ENCODE measurements at places on chromosomes 4 and X.

DNA sequence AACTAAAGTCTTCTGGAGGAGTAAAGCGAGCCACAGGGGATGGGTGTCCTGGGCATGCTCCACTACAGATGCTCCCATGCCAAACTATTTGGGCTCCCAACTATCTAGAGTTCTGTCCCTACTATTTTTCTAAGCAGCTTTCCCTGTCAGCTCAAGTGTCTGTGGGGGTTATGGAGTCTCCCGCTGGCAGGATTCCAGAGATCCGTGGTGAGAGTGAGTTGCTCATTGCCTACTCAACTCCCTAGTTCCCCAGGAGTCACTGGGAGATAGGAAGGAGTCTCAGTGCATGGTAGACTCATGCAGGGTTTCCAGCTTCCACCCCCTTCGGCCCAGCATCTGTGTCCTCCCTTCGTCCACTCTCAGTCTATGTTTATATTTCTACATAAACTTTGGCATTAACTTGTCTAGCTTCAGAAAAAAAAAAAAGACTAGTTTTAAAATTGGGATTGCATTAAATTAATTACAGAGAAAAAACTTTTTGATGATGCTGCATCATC, 55.1 kb upstream of the INPP4B start:
- no peaks in the 10 kb centered on the region for H3K4me1 ChIP-seq
- no peak overlapping the region for H3K27ac ChIP-seq
- no peak for DNase-seq
- H3K36me3 ChIP-seq, result no peaks in the 10 kb centered on the region
- no peaks in the 10 kb centered on the region for H3K27me3 ChIP-seq
- H3K4me3 ChIP-seq, result no peak overlapping the region

- no peak overlapping the region for H3K4me3 ChIP-seq
- H3K4me1 ChIP-seq, result peaks cover 11% of the 10 kb centered on the region
- no peak for DNase-seq
- H3K27ac ChIP-seq, result no peak overlapping the region
- H3K36me3 ChIP-seq, result no peaks in the 10 kb centered on the region
Observed at GRCh38 chr4:6042293-6043063, 24.2 kb upstream of the C4orf50 start.

- no peaks in the 10 kb centered on the region for H3K27me3 ChIP-seq
- no peaks in the 10 kb centered on the region for H3K4me1 ChIP-seq
- DNase-seq, result peak; percentile 59
Observed at GRCh38 chr4:105594099-105595010, 41.9 kb downstream of the ARHGEF38 start.

DNA sequence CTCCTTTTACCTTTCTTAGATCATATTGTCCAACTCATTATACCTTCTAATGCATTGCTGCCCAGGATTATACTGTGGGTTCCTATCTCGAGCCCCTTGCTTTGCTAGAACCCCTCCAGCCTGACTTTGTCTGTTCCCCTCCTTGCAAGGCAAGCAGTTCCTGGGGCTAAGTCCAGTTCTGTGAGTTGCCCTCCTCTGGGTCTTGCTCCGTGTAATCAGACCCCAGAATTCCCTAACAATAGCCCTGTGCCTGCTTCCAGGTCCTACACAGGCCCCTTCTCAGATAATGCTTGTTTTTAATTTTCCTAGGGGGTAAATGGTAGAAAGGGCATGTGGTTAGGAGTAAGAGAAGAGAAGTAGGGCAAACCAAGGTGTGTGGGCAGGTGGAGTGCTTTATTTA, 145.9 kb downstream of the FSTL5 start:
- H3K27me3 ChIP-seq, result no peaks in the 10 kb centered on the region
- H3K4me3 ChIP-seq, result no peak overlapping the region
- H3K4me1 ChIP-seq, result no peaks in the 10 kb centered on the region
- no peak overlapping the region for H3K27ac ChIP-seq
- no peaks in the 10 kb centered on the region for H3K36me3 ChIP-seq
- DNase-seq, result no peak

- no peak overlapping the region for H3K4me3 ChIP-seq
- H3K27me3 ChIP-seq, result no peaks in the 10 kb centered on the region
- DNase-seq, result no peak
- no peak overlapping the region for H3K27ac ChIP-seq
Observed at GRCh38 chrX:145393702-145394235, 146.5 kb downstream of the SPANXN1 start.

- H3K36me3 ChIP-seq, result no peaks in the 10 kb centered on the region
- peaks cover 50% of the 10 kb centered on the region for H3K4me1 ChIP-seq
- peak; percentile 84 for DNase-seq
- no peaks in the 10 kb centered on the region for H3K27me3 ChIP-seq
- peak overlapping the region; percentile 86 for H3K27ac ChIP-seq
- no peak overlapping the region for H3K4me3 ChIP-seq
Observed at GRCh38 chr4:146059865-146060264, 115.7 kb upstream of the LSM6 start.

DNA sequence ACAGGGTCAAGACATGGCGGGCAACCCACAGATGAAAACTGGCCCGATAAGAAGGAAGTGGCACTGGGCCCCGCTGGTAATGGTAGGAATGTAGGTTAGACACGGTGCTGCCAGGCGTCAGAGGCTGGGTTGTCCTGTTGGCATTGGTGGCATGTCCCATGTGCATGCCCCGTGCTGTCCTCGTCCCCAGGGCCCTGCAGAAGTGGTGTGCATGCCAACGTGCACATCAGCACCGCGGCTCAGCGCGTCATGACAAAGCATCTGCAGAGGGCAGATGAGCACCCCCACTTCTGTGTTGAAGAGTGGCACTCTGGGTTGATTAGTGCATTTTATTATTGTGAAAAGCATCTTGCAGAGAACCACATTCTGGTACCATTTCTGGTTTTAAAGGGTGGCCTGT, 35.6 kb downstream of the NELFA start:
- H3K4me1 ChIP-seq, result no peaks in the 10 kb centered on the region
- H3K27ac ChIP-seq, result no peak overlapping the region
- peaks cover 46% of the 10 kb centered on the region for H3K36me3 ChIP-seq
- no peaks in the 10 kb centered on the region for H3K27me3 ChIP-seq

DNA sequence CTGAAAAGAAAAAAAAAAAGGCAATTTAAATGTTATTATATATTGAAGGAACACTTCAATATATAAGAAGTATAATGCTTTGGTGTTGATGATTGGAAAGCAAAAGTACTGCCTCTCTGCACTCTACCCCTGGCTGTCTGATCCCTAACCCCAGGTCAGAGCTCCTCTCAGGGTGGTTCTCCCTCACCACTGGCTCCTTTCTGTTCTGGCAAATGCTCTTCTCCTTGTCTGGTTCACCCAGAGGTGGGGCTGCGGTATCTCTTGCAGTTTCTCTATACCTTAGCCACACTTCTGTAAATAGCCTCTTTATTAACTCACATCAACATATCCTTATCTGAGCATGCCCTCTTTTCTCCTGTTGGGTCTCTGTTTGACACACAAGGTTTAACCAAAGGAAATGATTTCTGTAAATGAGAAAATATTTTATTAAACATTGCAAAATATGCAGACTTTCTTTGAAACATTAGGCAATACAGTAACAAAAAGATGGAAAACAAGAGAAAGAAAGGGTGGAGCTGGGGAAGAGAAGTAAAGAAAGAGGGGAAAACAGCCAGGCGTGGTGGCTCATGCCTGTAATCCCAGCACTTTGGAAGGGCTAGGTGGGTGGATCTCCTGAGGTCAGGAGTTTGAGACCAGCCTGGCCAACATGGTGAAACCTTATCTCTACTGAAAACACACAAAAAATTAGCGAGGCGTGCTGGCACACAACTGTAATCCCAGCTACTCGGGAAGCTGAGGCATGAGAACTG, 45.7 kb downstream of the ING2 start:
- H3K36me3 ChIP-seq, result no peaks in the 10 kb centered on the region
- no peak for DNase-seq
- H3K27ac ChIP-seq, result no peak overlapping the region

DNA sequence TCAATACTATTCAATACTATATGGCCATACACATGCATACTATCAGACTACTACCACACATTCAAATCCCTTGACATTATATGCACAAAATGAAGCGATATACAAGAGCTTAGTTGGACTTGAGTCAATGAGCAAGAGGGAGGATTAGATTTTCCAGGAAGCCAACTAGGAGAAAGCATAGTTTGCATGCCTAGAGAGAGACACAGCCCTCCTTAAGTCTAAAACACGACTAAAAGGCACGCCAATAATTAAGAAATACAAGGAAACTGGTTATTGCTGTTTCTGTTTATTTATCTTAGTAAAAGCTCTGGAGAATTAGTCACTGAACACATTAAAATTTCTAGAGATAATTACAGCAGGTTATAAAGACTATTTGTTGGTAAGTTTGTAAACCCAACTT, 21.8 kb downstream of the MBNL3 start:
- no peak overlapping the region for H3K27ac ChIP-seq
- no peak overlapping the region for H3K4me3 ChIP-seq
- H3K36me3 ChIP-seq, result no peaks in the 10 kb centered on the region
- no peaks in the 10 kb centered on the region for H3K4me1 ChIP-seq

DNA sequence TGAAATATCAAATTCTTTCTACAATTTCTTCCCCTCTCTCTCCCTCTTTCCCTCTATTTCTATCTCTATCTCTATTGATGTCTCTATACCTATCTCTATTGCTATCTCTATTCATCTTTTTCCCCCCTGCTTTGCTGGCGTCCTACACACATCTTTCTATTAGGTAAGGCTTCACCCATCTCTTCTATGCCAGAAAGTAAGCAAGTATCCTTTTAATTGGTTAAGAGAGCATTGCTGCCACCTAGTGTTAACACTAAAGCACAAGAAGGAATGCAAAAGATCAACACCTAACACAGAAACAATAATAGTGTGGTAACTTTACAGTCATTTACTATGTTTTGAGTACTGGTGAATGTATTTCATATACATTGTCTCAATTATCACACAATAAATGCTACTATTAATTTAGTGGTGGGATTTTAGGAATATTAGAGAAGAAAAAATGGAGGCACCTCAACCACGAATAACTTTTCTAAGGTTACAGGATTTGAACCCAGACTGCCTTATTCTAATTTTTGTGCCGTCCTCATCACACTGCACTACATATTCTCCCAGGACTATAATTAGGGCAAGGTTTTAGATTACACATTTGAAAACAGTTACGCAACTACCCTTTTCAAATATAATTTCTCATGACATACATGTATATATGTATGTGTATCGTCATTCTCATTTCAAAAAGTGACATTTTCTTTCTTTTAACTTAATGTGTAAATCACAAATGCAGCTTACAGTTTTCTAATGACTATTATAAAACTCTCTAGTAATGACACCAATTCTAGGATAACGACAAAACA, 3.7 kb upstream of the C4orf36 start:
- H3K4me3 ChIP-seq, result no peak overlapping the region
- no peak overlapping the region for H3K27ac ChIP-seq
- DNase-seq, result no peak
- no peaks in the 10 kb centered on the region for H3K36me3 ChIP-seq
- H3K27me3 ChIP-seq, result no peaks in the 10 kb centered on the region

DNA sequence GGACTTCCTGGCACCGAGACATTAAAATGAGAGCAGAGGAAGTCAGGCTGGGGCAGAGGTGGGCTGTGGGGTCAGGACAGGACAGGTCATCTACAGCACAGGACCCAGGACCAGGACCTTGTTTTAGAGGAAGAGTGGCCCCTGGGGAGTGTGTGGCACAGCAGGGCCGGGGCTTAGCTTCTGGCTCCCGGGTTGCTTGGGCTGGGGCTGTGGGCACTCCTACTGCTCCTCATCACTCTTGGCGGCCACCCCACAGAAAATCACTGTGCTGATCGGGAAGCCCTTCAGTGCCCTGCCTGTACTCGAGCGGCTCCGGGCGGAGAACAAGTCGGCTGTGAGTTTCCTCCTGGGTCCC, 8.1 kb upstream of the ATP6AP1 start:
- H3K27ac ChIP-seq, result no peak overlapping the region
- H3K4me3 ChIP-seq, result no peak overlapping the region
- no peaks in the 10 kb centered on the region for H3K27me3 ChIP-seq
- H3K36me3 ChIP-seq, result no peaks in the 10 kb centered on the region
- no peaks in the 10 kb centered on the region for H3K4me1 ChIP-seq

GRCh38 chr4:8508266-8508665, 67.7 kb downstream of the TRMT44 start:
- no peaks in the 10 kb centered on the region for H3K27me3 ChIP-seq
- no peaks in the 10 kb centered on the region for H3K36me3 ChIP-seq
- H3K4me3 ChIP-seq, result no peak overlapping the region

- no peaks in the 10 kb centered on the region for H3K27me3 ChIP-seq
- no peaks in the 10 kb centered on the region for H3K36me3 ChIP-seq
- no peak overlapping the region for H3K4me3 ChIP-seq
- H3K4me1 ChIP-seq, result no peaks in the 10 kb centered on the region
Observed at GRCh38 chr4:89773805-89774204, 63.2 kb downstream of the SNCA start.

DNA sequence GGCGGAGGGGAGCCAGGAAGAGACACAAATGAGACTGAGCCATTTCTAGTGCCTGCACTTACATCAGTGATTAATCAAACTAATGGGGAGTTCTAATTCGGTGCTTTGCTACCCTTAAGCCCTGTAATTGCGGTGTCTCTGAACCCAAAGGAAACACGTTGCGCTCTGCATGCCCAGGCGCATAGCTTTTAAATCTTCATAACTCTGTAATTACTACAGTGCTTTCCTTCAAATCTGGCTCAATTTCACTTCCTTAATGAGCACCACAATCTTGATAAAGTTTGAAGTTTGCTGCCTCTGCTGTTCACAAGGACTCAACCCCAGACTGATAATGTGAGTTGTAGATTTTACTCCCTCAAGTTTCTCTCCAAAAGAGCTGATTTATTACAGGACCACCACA, 5.7 kb upstream of the NHS start:
- H3K27me3 ChIP-seq, result no peaks in the 10 kb centered on the region
- H3K4me1 ChIP-seq, result no peaks in the 10 kb centered on the region
- H3K36me3 ChIP-seq, result no peaks in the 10 kb centered on the region

- H3K27ac ChIP-seq, result no peak overlapping the region
- no peak overlapping the region for H3K4me3 ChIP-seq
- no peaks in the 10 kb centered on the region for H3K4me1 ChIP-seq
- H3K27me3 ChIP-seq, result no peaks in the 10 kb centered on the region
Observed at GRCh38 chr4:24720436-24720835, 74.9 kb upstream of the SOD3 start.

DNA sequence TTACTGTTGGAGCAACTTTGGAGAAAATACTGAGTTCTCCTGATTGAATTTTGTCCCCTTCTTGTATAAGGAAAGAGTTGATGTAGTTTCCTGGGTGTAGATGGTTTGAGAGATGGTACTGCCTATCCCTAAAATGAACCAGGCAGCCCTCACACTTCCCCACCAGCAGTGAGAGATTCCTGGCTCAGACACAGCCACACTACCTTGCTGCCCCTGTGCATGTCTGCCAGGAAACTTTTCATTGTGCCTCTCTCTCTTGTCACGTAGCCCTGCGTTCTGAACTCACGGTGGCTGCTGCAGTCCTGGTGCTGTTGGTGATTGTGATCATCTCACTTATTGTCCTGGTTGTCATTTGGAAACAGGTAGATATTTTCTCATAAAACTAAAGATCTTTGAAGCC, 45.2 kb downstream of the PDGFRA start:
- H3K27ac ChIP-seq, result no peak overlapping the region
- no peaks in the 10 kb centered on the region for H3K4me1 ChIP-seq
- no peaks in the 10 kb centered on the region for H3K36me3 ChIP-seq

- no peaks in the 10 kb centered on the region for H3K4me1 ChIP-seq
- H3K27me3 ChIP-seq, result no peaks in the 10 kb centered on the region
- H3K36me3 ChIP-seq, result no peaks in the 10 kb centered on the region
- H3K4me3 ChIP-seq, result no peak overlapping the region
- H3K27ac ChIP-seq, result no peak overlapping the region
Observed at GRCh38 chrX:104315555-104315954, 60.8 kb upstream of the ESX1 start.

- DNase-seq, result no peak
- 0 out of 2 replicates have a peak, but pooled peaks cover 4% of the 10 kb centered on the region for H3K4me1 ChIP-seq
- no peak overlapping the region for H3K27ac ChIP-seq
- H3K36me3 ChIP-seq, result no peaks in the 10 kb centered on the region
- no peak overlapping the region for H3K4me3 ChIP-seq
- no peaks in the 10 kb centered on the region for H3K27me3 ChIP-seq
Observed at GRCh38 chr4:168876106-168876505, 133.9 kb downstream of the CBR4 start.
